ENCODE measurements at places on chromosomes 5 and 9.

DNA sequence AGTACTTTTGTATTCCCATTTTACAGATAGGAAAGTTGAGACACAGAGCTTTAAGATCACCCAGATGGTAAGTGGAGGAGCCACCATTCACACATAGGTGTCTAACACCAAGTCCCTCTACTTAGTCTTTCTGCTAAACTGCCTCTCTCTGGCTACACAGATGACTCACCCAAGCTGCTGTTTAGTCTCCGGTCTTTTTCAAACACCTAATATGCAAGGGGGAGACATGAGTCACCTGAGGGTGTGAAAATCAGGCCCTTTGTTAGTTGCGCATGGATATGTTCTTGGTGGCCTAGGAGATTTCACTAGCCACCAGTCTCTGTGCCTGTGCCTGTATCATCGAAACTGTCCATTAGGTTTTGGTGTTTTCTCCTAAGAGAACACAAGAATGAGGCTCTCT, 117.8 kb downstream of the MAST4 start:
- no peak for DNase-seq

DNA sequence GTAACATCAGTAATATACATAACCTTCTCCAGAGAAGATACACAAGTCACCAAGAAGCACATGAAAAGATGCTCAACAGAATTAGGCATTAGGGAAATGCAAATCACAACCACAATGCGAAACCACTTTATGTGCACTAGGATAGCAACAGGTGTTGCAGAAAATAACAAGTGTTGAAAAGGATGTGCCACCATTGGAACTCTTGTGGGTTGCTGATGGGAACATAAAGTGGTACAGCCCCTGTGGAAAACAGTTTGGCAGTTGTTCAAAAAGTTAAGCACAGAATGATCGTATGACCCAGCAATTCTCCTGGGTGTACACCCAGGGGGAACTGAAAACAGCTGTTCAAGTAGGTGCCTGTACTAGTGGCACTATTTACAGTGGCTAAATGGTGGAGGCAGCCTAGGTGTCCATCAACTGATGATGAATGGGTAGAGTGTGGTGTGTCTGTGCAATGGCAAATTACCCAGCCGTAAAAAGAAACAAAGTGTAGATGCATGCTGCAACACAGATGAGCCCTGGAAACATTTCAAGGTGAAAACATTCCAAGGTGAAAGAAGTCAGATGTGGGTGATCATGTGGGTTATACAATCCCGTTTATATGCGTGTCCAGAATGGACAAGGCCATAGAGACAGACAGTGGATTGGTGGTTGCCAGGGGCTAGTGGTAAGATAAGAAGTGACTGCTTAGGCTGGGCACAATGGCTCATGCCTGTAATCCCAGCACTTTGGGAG, 27.2 kb downstream of the CCDC69 start:
- no peak for DNase-seq

- DNase-seq, result no peak
Measured at GRCh38 chr9:87498046-87498810, 561 bp downstream of the DAPK1 start.

- DNase-seq, result no peak
Measured at GRCh38 chr5:3430691-3431090, 164.9 kb upstream of the IRX1 start.

DNA sequence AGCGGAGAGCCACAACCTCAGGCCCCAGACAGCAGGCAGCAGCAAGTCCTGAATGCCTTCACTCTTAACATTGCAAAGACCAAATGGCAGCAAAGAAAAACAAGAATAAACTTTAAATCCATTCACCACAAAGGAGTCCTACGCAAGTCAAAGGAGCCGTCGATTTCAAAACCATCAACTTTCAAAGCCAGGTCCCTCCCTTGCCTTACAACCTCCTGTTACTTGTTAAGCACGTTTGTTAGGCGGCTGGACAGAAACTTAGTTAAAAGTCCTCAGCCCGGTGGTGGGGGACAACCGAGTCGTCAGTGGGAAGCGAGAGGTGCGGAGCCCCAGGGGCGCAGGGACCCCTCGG, 938 bp downstream of the LPAR1 start:
- no peak for DNase-seq

GRCh38 chr5:133467826-133468463, 144.4 kb downstream of the FSTL4 start:
- DNase-seq, result peak; percentile 62

GRCh38 chr5:148394587-148395019, 10.8 kb downstream of the FBXO38 start:
- DNase-seq, result no peak

GRCh38 chr9:98743329-98743728, 34.6 kb upstream of the GABBR2 start:
- no peak for DNase-seq

- peak; percentile 60 for DNase-seq
Measured at GRCh38 chr9:30970812-30971211, 1413.6 kb upstream of the ACO1 start.

DNA sequence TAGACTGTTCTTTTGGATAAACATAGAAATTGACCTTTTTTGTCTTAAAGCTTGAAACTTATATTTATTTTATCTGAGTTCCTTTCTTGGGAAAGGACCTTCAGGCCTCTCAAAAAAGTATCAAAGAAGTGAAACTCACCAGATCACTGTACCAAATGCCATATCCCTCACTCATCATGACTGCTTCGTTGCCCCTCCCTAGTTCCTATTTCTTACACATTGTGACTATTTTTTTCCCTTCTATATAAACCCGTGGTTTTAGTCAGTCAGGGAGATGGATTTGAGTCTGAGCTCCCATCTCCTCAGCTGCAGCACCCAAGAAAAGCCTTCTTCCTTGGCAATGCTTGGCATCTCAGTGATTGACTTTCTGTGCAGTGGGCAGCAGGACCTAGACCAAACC, 129.4 kb downstream of the LPAR1 start:
- DNase-seq, result no peak

GRCh38 chr9:90770182-90770738, 31.4 kb upstream of the SYK start:
- DNase-seq, result no peak

DNA sequence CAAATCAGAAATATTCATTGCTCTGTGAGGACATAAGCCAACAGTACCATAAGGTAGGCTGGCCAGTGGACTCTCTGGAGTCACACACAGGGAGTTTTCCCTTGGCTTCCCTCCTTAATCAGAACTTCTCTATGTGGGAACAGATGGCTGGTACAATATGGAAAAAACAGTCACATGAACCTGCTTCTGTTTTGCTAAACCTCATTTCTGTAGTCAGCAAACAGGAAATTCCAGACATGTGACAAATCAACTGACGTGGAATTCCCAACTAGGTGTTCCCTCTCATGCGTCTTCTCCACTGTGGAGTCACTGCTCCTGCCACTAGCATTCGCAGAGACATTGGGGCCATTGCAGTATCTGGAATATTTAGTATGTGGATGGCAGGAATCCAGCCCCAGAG, 617.6 kb downstream of the KIF4B start:
- no peak for DNase-seq

GRCh38 chr9:15142878-15143534, 164.0 kb downstream of the TTC39B start:
- no peak for DNase-seq

- no peak for DNase-seq
Measured at GRCh38 chr5:962386-962785, 46.2 kb upstream of the NKD2 start.

DNA sequence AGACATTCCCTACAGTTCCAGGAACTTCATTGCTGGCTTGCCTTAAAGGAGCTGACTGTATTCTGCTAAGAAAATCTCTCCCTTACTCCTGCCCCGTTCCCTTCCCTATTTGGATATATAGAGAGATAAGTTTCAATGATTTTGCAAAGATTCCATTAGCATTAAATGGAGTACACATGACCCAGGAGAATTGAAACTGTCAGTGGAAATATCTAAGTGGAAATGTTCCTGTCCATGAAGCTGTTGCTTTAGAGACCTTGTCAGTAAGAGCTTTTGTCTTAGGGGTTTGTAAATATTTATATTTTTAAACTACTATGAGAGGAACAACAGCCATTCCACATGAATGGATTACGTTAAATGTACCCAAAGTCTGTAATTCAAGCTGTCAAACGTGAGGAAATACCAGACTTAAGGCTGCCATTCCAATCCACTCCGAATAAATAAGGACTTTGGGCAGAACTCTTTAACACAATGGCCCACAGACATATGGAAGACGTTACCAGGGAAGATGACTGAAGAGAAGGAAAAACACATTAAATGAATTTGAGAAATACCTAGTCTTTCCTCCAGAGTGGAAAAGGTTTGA, 387.1 kb upstream of the PAPPA start:
- DNase-seq, result no peak

DNA sequence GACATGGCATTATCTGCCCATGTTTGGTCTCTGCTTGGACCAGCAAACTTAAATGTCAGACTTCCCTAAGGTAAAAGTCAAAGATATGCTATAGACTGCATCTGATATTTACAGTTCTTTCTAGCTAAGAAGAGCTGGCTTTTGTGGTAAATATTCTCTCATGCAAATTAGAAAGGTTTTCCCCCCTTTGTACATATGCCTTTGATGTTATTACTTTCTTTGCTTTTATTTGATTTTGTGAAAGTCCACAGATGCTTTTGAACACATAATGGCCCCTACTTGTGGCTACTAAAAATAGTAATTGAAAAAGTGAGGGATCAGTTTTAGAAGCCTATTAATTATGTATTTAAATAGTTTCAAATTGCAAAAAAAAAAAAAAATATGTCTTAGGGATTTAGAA, 104.2 kb downstream of the SV2C start:
- DNase-seq, result no peak

GRCh38 chr5:96734871-96735325, 72.7 kb downstream of the CAST start:
- DNase-seq, result no peak

DNA sequence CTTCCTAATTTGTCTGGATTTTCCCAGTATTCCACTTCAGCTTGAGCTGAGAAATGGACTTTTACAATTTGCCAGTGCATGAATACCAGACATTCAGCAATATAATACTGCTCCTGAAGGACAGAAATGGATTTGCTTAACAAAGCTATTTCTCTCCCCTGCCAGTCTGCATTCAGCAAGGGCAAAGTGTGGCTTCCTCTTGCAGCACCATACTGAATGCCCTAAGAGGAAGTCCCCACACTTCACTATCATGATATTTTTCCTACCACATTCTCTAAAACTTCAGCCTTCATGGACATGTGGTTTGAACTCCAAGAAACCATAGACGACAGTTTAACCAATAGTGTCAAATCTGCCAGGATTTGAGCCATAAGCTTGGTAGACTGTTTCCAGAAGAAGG, 19.8 kb upstream of the TLE4 start:
- no peak for DNase-seq

- DNase-seq, result no peak
Measured at GRCh38 chr5:54093861-54094260, 216.5 kb downstream of the ARL15 start.

GRCh38 chr9:115941561-115942315, 211.9 kb upstream of the PAPPA start:
- DNase-seq, result no peak

All from NCI-H1417 treated with DMSO at 0.1 percent for 48 hours (cell line).